ENCODE measurements at places on chromosomes 2 and 18. TPM values are rescaled to one million over a fixed set of nuclear protein-coding genes. Genes with fewer than 3 reads are reported as not detected.

DNA sequence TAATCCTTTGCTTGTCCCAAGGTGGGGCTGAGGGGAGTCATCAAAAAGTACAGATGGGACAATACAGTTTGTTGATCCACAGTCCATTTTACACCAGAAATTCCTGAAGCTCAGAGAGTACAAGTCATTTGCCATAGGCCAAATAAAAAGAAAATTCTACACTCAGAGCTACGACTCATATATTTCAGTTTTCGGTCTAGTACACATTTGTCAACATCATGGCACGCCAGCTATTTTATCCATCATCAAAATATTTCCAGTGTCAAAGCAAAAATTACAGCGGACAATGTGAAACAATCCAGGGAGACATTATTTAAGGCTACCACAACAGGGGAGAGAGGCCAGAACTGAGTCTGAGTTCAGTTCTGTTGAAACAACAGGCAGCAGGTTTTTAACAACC, 587.5 kb upstream of the DSEL start:
- H3K27ac ChIP-seq, result no peak overlapping the region
- H3K4me3 ChIP-seq, result no peak overlapping the region
- H3K27me3 ChIP-seq, result no peaks in the 10 kb centered on the region
- H3K4me1 ChIP-seq, result no peaks in the 10 kb centered on the region

GRCh38 chr18:13700153-13700552, 26.2 kb downstream of the FAM210A start:
- H3K36me3 ChIP-seq, result peaks cover 61% of the 10 kb centered on the region
- H3K27ac ChIP-seq, result no peak overlapping the region
- H3K4me3 ChIP-seq, result no peak overlapping the region
- no peaks in the 10 kb centered on the region for H3K27me3 ChIP-seq

DNA sequence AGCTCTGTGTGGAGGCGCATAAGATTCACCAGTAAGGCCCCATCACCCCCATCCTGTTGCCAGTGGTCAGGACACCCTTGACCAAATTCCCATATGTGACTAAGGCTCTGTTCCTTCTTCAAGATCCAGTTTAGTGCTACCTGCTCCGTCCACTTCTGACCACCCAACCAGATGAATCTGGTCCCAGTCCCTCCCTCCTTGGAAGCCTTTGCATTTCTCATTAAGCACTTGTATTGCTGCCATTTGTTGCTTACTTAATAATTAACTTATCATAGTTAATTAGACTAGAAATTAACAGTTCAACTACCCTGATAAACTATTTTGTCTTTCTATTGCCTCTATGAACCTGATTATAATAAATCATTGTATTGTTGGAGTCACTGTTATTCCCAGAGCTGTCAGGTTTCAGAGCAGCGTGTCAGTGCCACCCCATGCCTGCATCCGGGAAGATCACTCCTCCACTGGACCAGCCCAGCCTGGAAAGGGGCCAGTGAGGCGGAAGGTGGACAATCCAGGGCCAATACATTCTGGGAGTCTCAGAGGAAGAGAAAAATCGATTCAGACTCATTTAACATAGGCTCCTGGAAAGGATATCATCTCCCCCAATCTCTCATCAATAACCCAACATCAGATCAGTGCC, 9.5 kb upstream of the NAT8 start:
- no peak overlapping the region for H3K27ac ChIP-seq
- no peak overlapping the region for H3K4me3 ChIP-seq
- no peak for DNase-seq
- no peaks in the 10 kb centered on the region for H3K4me1 ChIP-seq

- no peaks in the 10 kb centered on the region for H3K27me3 ChIP-seq
- H3K4me1 ChIP-seq, result no peaks in the 10 kb centered on the region
- no peak overlapping the region for H3K4me3 ChIP-seq
- DNase-seq, result no peak
These were observed 17.4 kb upstream of the IHH start for GRCh38 chr2:219078126-219078525.

- peaks cover 3% of the 10 kb centered on the region for H3K4me1 ChIP-seq
- no peaks in the 10 kb centered on the region for H3K27me3 ChIP-seq
- DNase-seq, result no peak
These were observed 62.2 kb upstream of the RTN4 start for GRCh38 chr2:55112229-55113031.

GRCh38 chr2:11508279-11508678, 25.6 kb upstream of the GREB1 start:
- H3K36me3 ChIP-seq, result no peaks in the 10 kb centered on the region
- peaks cover 1% of the 10 kb centered on the region for H3K27me3 ChIP-seq
- no peak overlapping the region for H3K4me3 ChIP-seq
- H3K4me1 ChIP-seq, result no peaks in the 10 kb centered on the region

DNA sequence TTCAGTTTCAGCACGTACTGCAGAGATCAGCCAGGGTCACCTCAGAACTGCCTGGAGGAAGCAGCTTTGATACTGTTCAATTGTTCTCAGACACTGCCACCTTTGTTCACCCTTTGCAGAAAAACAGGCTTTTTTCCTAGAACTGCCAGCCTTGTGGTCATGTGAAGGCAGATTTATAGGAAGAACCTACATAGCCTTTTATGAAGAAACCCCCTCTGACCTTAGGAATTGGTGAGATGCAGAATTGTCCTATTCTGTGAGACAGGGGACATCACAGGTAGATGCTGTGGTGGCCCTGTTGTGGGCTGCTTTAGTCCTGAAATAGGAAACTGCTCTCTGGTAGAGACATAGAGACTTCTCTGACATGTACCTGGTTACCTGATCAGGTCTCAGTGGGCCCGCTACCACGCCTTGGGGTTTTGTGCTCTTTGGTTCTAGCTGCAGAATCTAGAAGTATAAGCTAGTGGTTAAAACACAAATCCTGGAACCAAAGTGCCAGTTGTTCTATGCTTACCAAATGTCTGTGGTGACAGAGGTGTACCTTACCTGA, 206.6 kb downstream of the AGPS start:
- H3K27me3 ChIP-seq, result no peaks in the 10 kb centered on the region
- no peak overlapping the region for H3K4me3 ChIP-seq
- H3K27ac ChIP-seq, result no peak overlapping the region
- DNase-seq, result no peak
- no peaks in the 10 kb centered on the region for H3K36me3 ChIP-seq

GRCh38 chr2:26503231-26503880, 25.4 kb upstream of the OTOF start:
- H3K36me3 ChIP-seq, result no peaks in the 10 kb centered on the region
- peak overlapping the region; percentile 70 for H3K4me3 ChIP-seq
- H3K4me1 ChIP-seq, result peaks cover 7% of the 10 kb centered on the region

GRCh38 chr2:68248361-68248760, 4.0 kb downstream of the PPP3R1 start:
- no peak overlapping the region for H3K4me3 ChIP-seq
- H3K27ac ChIP-seq, result no peak overlapping the region
- no peak for DNase-seq

- no peaks in the 10 kb centered on the region for H3K27me3 ChIP-seq
- H3K36me3 ChIP-seq, result no peaks in the 10 kb centered on the region
- H3K4me1 ChIP-seq, result no peaks in the 10 kb centered on the region
- DNase-seq, result no peak
These were observed 126.2 kb downstream of the FSHR start for GRCh38 chr2:49028101-49028500.

- DNase-seq, result no peak
- peaks cover 1% of the 10 kb centered on the region for H3K27me3 ChIP-seq
- H3K4me3 ChIP-seq, result no peak overlapping the region
- no peaks in the 10 kb centered on the region for H3K4me1 ChIP-seq
- no peak overlapping the region for H3K27ac ChIP-seq
- no peaks in the 10 kb centered on the region for H3K36me3 ChIP-seq
These were observed 68.4 kb downstream of the NXPH2 start for GRCh38 chr2:138711812-138712211.

- no peak for DNase-seq
- no peaks in the 10 kb centered on the region for H3K27me3 ChIP-seq
- H3K27ac ChIP-seq, result no peak overlapping the region
These were observed 232.5 kb downstream of the PTGR3 start for GRCh38 chr18:74976331-74976909.

DNA sequence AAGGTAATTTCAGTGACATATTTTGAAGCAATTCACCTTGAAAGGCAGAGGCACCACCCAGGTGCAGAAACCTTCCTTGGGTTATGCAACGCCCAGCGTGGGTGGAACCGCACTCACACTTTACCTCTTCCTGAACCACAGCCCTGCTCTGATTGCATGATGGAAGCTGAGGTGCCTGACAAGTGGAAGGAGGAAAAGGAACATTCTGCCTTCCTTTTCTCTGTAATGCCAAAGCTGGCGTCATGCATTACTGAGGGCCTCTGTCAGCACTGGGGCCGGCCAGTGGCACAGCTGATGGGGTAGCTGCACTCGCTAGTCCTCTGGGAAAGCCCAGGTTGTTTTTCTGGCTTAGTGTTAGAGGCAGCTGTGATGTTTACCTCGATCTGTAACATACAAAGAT, 266.5 kb downstream of the NEDD4L start:
- peaks cover 12% of the 10 kb centered on the region for H3K27me3 ChIP-seq
- H3K36me3 ChIP-seq, result peaks cover 3% of the 10 kb centered on the region
- no peak for DNase-seq
- H3K4me1 ChIP-seq, result peaks cover 27% of the 10 kb centered on the region

DNA sequence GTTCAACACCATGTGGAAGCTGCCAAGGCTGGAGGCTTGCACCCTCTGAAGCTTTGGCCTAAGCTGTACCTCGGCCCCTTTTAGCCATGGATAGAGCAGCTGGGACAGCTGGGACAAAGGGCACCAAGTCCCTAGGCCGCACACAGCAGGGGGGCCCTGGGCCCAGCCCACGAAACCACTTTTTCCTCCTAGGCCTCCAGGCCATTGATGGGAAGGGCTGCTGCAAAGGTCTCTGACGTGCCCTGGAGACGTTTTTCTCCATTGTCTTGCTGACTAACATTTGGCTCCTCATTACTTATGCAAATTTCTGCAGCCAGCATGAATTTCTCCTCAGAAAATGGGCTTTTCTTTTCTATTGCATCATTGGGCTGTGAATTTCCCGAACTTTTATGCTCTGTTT, 13.7 kb downstream of the RAPGEF4 start:
- H3K36me3 ChIP-seq, result no peaks in the 10 kb centered on the region
- no peak overlapping the region for H3K27ac ChIP-seq
- DNase-seq, result no peak
- peaks cover 14% of the 10 kb centered on the region for H3K27me3 ChIP-seq
- H3K4me3 ChIP-seq, result no peak overlapping the region
- no peaks in the 10 kb centered on the region for H3K4me1 ChIP-seq

- H3K27ac ChIP-seq, result no peak overlapping the region
- H3K27me3 ChIP-seq, result no peaks in the 10 kb centered on the region
- no peak for DNase-seq
These were observed 285.3 kb downstream of the GRB14 start for GRCh38 chr2:164335947-164336346.

GRCh38 chr2:168089200-168089599, 158.2 kb downstream of the STK39 start:
- H3K27ac ChIP-seq, result peak overlapping the region; percentile 52
- H3K4me3 ChIP-seq, result no peak overlapping the region
- no peaks in the 10 kb centered on the region for H3K27me3 ChIP-seq
- no peak for DNase-seq
- H3K36me3 ChIP-seq, result peaks cover 40% of the 10 kb centered on the region

- no peaks in the 10 kb centered on the region for H3K4me1 ChIP-seq
- no peak for DNase-seq
- H3K27ac ChIP-seq, result no peak overlapping the region
- H3K36me3 ChIP-seq, result no peaks in the 10 kb centered on the region
- no peaks in the 10 kb centered on the region for H3K27me3 ChIP-seq
These were observed 40.6 kb upstream of the MAP2 start for GRCh38 chr2:209383212-209383611.

DNA sequence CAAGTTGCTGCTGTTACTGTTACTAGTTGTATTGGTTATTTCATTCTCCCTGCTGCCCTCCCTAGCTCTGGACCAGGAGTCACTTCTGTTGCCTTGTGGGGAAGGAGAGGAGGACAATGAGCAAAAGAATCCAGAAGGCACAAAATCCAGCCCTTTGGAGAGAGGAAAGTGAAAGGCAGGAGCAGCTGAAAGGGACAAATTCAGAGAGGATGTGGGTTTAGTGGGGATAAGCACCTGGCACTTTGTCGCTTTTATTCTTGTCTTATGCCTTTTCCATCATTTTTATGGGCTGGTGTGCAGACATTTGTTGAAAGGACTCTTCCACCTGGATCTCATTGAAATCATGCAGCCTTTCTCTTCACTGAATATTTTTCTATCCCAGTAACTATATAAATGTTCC, 24.3 kb upstream of the LTBP1 start:
- H3K36me3 ChIP-seq, result no peaks in the 10 kb centered on the region
- no peak for DNase-seq
- peaks cover 12% of the 10 kb centered on the region for H3K27me3 ChIP-seq
- H3K4me3 ChIP-seq, result no peak overlapping the region
- no peak overlapping the region for H3K27ac ChIP-seq

The APCDD1 gene
- total RNA-seq, result not detected

The CLEC4F gene
- total RNA-seq, result not detected

Data from activated CD4-positive, alpha-beta memory T cell treated with anti-CD3 and anti-CD28 coated beads, Interleukin-2, amount 10 ng/mL, durations not matched to agents 7 days and 5 days (primary cell).